K562 (cell line): ENCODE measurements at places on chromosomes 3 and 15. TPM values are rescaled to one million over a fixed set of nuclear protein-coding genes. Genes with fewer than 3 reads are reported as not detected.

The A4GNT gene
- not detected in 2 replicates for total RNA-seq

The SI gene
- total RNA-seq = not detected in 2 replicates

The APOD gene
- 0.33 and 0.83 TPM in 2 replicates for total RNA-seq

The BFSP2 gene
- total RNA-seq = not detected in 2 replicates

The TMCO5A gene
- not detected in 2 replicates for total RNA-seq

The LRRC31 gene
- total RNA-seq = not detected in 2 replicates

The MEX3B gene
- total RNA-seq = 12.0 and 12.8 TPM in 2 replicates

The CLDND1 gene
- total RNA-seq = 44.5 and 52.8 TPM in 2 replicates

The LYZL4 gene
- total RNA-seq = not detected in 2 replicates

The FBN1 gene
- 0.86 and 1.0 TPM in 2 replicates for total RNA-seq

The RAB11A gene
- total RNA-seq = 224 and 232 TPM in 2 replicates

The EHHADH gene
- 5.5 and 6.1 TPM in 2 replicates for total RNA-seq

The SPTSSB gene
- total RNA-seq = 0.07 and 0.42 TPM in 2 replicates

The CHST2 gene
- 55.1 and 60.3 TPM in 2 replicates for total RNA-seq

The GXYLT2 gene
- 4.7 and 5.8 TPM in 2 replicates for total RNA-seq

The ADGRG7 gene
- total RNA-seq = not detected in 2 replicates

The UBAP1L gene
- 0.71 and 1.0 TPM in 2 replicates for total RNA-seq

The FLNB gene
- 43.3 and 48.1 TPM in 2 replicates for total RNA-seq

The COL7A1 gene
- 0.31 and 0.49 TPM in 2 replicates for total RNA-seq

The MAN2C1 gene
- total RNA-seq = 113 and 120 TPM in 2 replicates

The FAM43A gene
- total RNA-seq = 0.74 and 1.2 TPM in 2 replicates

The PIERCE2 gene
- 2.0 and 3.1 TPM in 2 replicates for total RNA-seq

The GOLGA6D gene
- total RNA-seq = not detected in 2 replicates

The ROBO2 gene
- 1.7 and 1.9 TPM in 2 replicates for total RNA-seq

The CHRNA5 gene
- 13.4 and 14.9 TPM in 2 replicates for total RNA-seq

The CAMK2N2 gene
- 0.22 and 0.27 TPM in 2 replicates for total RNA-seq

The ZKSCAN7 gene
- total RNA-seq = 0.07 TPM in 1 of 2 replicates, not detected in the other

The GPR149 gene
- total RNA-seq = not detected in 2 replicates

The SNRPA1 gene
- total RNA-seq = 152 and 166 TPM in 2 replicates

The PIAS1 gene
- 25.4 and 25.7 TPM in 2 replicates for total RNA-seq

The AGBL1 gene
- not detected in 2 replicates for total RNA-seq

The NPAP1 gene
- total RNA-seq = not detected in 2 replicates
